ENCODE measurements at places on chromosomes 12 and 14. TPM values are rescaled to one million over a fixed set of nuclear protein-coding genes. Genes with fewer than 3 reads are reported as not detected.

- no peak overlapping the region for H3K27ac ChIP-seq
- no peaks in the 10 kb centered on the region for H3K27me3 ChIP-seq
- H3K36me3 ChIP-seq, result no peaks in the 10 kb centered on the region
- no peak overlapping the region for H3K4me3 ChIP-seq
- no peaks in the 10 kb centered on the region for H3K4me1 ChIP-seq
- DNase-seq, result peak; percentile 87
Observed at GRCh38 chr12:57242691-57243454, 8.1 kb downstream of the STAC3 start.

DNA sequence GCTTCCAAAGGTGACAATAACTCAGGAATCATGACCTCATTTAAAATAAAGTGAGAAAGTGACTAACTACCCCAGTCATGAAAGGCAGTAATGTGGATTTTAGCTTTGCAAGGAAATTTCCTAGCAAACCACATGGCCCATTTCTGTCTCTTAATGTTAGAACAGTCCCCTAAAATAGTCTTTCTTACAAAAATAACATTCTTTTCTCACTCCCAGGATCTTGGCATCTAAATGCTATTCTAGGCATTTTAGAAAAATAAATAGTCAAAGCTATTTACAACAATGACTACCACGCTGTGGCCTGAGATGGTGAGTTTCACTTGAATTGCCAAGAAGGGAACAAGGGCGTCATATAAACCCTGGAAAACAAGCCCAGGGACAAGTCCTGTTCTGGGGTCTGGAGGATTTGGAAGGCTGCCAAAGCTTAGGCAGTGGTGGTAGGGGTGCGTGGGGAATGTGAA is 101.2 kb upstream of the CCDC175 start:
- no peak for DNase-seq
- H3K4me1 ChIP-seq, result peaks cover 15% of the 10 kb centered on the region
- no peak overlapping the region for H3K4me3 ChIP-seq
- peak overlapping the region; percentile 95 for H3K27ac ChIP-seq
- H3K36me3 ChIP-seq, result no peaks in the 10 kb centered on the region

DNA sequence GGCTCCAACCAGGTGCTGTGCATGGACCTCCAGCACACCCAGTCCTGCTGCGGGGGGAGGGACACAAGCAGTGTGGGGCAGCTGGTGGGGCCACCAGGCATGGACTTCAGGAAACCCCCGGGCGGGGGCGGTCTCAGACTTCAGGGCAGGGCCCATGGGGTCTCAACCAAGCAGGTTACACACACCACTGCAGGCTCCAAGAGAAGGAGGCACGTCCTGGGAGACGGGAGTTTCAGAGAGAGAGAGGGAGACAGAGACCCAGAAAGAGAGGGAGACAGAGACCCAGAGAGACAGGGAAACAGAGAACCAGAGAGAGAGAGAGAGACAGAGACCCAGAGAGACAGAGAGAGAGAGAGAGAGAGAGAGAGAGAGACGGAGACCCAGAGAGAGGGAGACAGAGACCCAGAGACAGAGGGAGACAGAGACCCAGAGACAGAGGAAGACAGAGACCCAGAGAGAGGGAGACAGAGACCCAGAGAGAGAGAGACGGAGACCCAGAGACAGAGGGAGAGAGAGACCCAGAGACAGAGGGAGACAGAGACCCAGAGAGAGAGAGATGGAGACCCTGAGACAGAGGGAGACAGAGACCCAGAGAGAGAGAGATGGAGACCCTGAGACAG is 128.9 kb downstream of the NCOR2 start:
- H3K4me1 ChIP-seq, result no peaks in the 10 kb centered on the region
- no peaks in the 10 kb centered on the region for H3K36me3 ChIP-seq
- DNase-seq, result no peak
- no peak overlapping the region for H3K27ac ChIP-seq
- no peaks in the 10 kb centered on the region for H3K27me3 ChIP-seq

- no peak for DNase-seq
- no peaks in the 10 kb centered on the region for H3K36me3 ChIP-seq
- H3K27me3 ChIP-seq, result no peaks in the 10 kb centered on the region
- H3K27ac ChIP-seq, result no peak overlapping the region
Observed at GRCh38 chr12:51847643-51848325, 734 bp downstream of the FIGNL2 start.

DNA sequence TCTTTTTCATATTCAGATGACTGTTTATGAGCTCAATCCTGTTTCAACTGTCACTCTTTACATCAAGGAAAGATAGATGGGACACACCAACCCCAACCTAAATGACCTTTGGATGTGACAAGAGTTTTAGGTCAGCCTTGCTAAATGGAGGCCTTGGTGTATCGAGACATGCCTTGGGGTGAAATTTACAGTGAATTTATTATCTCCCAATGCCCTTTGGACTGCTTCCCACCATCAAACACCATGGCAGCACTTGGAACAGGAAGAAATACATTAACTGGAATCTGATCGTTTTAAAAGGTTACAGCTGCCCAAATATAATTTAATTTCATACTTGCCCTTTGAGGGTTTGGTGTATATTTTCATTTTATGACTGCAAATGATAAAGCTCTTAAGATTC is 327.6 kb downstream of the SOX5 start:
- no peak for DNase-seq
- no peak overlapping the region for H3K4me3 ChIP-seq
- no peaks in the 10 kb centered on the region for H3K27me3 ChIP-seq
- no peaks in the 10 kb centered on the region for H3K36me3 ChIP-seq
- H3K4me1 ChIP-seq, result no peaks in the 10 kb centered on the region
- H3K27ac ChIP-seq, result no peak overlapping the region

DNA sequence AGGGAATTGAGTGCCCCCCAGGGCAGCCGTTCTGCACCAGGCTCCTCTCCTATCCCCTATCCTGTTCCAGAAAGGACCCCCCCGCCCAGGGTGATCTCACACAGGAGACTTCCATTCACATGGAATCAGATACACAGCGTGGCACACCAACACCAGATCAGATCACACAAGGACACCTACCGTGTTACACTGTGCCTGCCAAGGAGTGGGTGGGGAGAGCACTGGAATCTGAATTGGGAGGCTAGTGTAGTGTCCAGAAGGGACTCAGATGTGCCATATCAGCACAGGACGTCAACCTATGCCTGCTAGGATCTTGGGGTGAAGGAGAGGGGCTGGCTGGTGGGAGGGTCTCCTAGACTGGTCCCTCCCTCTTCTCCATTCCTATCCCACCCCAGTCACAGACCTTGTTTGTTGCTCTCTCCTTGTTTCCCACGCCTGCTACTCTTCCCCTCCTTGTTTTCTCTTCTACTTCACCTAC is 2.3 kb downstream of the PTMS start:
- H3K36me3 ChIP-seq, result peaks cover 5% of the 10 kb centered on the region
- H3K27ac ChIP-seq, result peak overlapping the region; percentile 21
- no peaks in the 10 kb centered on the region for H3K27me3 ChIP-seq
- DNase-seq, result no peak
- no peaks in the 10 kb centered on the region for H3K4me1 ChIP-seq

- DNase-seq, result no peak
- no peaks in the 10 kb centered on the region for H3K4me1 ChIP-seq
- H3K27ac ChIP-seq, result no peak overlapping the region
- no peaks in the 10 kb centered on the region for H3K27me3 ChIP-seq
- H3K36me3 ChIP-seq, result no peaks in the 10 kb centered on the region
Observed at GRCh38 chr12:124633365-124634362, 66.3 kb upstream of the NCOR2 start.

- no peaks in the 10 kb centered on the region for H3K36me3 ChIP-seq
- H3K27ac ChIP-seq, result no peak overlapping the region
- no peak for DNase-seq
- no peak overlapping the region for H3K4me3 ChIP-seq
- no peaks in the 10 kb centered on the region for H3K27me3 ChIP-seq
Observed at GRCh38 chr14:68602507-68602906, 190.4 kb downstream of the ZFP36L1 start.

DNA sequence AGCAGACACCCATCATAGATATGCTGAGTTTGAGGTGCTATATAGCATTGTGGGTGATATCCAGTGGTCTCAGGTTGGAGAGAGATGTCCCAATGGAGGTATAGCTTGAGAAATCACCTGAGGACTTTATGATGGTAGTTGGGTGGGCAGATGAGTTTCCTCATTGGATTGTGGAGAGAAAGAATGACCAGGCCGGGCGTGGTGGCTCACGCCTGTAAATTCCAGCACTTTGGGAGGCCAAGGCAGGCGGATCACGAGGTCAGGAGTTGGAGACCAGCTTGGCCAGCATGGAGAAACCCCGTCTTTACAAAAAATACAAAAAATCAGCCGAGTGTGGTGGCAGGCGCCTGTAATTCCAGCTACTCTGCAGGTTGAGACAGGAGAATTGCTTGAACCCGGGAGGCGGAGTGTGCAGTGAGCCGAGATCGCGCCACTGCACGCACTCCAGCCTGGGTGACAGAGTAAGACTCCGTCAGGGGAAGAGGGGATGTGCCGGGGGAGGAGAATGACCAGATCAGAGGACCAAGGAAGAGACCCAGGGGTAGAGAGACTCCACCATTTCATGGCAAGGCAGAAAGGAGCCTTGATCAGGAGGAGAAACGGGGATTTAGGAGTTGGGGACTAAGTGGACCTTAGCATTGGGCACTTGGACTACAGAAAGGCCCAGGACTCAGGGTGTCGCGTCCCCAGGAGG is 757 bp upstream of the PCK2 start:
- H3K27me3 ChIP-seq, result no peaks in the 10 kb centered on the region
- no peak for DNase-seq
- H3K36me3 ChIP-seq, result no peaks in the 10 kb centered on the region
- no peaks in the 10 kb centered on the region for H3K4me1 ChIP-seq

Gene RNASE7
- not detected for total RNA-seq

Gene LRRC10
- total RNA-seq, result not detected

Gene REP15
- total RNA-seq, result 4.3 TPM

Data from aorta (tissue), 5 donors.